ENCODE measurements at places on chromosomes 16 and 17.

DNA sequence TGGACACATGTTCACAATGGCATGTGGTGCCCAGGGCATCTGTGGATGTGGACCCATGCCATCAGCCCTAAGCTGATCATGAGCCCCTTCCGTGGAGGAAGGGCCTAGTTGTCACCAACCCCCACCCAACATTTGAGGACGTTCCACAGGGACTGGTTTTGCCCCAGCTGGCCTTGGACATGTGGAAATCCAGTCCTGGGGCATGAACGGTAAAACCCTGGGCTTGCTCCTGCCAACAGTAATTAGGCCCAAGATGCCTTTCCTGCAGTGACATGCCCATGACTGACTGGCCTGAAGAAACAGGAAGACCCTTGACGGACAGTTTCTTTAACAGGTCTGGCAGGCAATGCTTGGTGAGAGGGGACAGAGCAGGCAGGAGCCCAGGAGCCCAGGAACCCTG lies 7.7 kb downstream of the TNS4 start:
- no peak for DNase-seq

- no peak for DNase-seq
Measured at GRCh38 chr17:62680541-62681052, 53.1 kb downstream of the MRC2 start.

- no peak for DNase-seq
Measured at GRCh38 chr17:6166492-6167179, 96.5 kb downstream of the WSCD1 start.

- no peak for DNase-seq
Measured at GRCh38 chr16:57147381-57148221, 38.2 kb downstream of the PSME3IP1 start.

DNA sequence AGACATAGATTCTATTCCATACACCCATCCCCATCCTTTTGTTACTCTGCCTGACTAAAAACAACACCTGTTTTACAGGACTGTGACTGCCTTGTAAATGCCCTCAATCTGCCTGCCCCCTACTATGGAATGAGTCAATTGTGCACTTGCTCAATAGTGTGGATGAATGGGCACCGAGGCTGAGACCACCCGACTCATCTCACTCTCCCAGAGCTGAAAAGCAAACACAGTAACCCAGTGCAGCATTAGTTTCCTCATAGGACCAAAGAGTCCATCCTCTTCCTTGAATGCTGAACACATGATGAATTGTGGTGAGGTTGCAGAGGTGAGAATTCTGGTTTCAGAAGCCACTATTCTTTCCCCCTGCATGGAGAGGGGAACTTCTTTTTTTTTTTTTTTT lies 233.7 kb downstream of the ZFHX3 start:
- no peak for DNase-seq

DNA sequence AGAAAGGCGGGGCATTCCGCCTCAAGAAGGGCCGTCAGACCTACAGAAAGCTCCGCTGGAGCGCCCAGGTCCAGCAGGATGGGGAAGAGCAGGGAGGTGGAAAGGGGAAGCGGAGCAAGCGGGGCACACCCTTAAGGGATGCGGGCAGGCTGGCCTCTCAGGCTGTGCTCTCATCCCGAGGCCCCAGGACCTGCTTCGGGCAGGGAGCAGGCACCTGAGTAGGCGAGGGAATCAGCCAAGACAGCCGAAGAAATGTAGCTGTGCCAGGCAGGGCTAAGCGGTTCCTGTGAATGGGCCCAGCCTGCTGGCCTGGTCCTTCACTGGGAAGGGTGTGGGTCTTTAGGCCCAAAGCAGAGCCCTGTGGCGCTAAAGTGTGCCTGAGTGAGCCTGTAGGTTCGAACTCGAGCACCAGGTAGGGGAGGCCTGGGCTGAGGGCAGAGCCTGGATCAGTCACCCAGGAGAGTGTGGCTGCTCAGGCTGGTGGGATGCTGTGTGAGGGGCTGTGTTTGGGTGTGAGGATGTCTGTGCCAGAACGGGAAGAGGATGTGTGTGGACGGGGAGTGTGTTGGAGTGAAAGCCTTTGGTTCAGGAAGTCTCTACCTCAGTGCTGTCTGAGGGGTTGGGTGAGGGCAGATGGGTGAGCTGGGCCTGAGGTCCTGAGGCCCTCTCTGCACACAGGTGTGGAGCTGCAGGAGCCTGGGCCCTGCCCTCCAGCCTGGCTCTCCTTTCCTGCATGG lies 3.3 kb downstream of the TBX4 start:
- no peak for DNase-seq

- DNase-seq: no peak
Measured at GRCh38 chr16:79089735-79090284, 510.7 kb downstream of the MAF start.

DNA sequence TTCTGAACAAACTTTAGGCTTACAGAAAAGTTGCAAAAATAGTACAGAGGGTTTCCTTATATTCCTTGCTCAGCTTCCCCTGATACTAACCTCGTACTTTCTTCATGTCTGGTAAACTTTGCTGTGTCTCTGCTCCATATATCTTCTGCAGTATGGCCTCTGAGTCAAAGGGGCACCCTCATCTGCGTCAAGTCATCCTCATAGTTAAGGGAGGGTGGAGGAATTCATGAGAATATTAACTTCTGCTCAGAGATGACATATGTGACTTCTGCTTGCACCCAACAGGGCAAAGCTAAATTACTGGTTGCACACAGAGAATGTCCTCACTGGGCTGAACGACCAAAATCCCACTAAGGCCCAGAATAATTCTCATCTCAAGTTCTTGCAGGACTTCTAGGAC lies 4.3 kb upstream of the CCL7 start:
- DNase-seq: no peak

DNA sequence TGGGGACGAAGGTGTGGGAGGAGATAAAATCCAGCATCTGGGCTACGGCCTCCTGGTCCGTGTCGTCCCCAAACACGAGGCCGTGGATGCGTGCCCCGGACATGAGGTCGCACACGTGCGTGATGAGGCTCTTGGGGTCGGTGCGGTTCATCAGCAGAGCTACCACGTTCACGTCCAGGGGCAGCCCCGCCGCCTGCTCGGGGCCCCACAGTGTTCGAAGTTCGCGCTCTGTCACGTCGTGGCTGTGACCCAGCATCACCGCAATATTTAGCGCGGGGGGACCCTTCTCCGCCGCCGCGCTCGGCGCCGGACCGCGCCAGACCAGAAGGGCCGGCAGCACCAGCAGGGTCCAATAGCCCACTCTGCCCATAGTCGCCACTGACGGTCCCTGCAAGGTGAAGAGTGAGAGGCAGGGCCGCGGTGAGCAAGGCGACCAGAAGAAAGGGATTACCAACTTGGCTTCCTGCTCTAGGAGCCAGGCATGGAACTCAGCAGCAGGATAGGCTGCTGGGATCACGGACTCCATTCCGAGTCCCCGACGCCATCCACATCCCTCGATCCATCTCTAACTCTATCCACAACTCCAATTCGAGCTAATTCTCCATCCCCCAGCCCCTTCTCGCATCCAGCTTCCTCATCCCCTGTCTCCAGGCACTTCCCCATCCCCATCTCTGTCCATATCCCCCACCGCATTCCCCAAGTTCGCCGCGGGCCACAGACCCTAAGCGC lies 2.0 kb downstream of the GRIN2A start:
- no peak for DNase-seq

DNA sequence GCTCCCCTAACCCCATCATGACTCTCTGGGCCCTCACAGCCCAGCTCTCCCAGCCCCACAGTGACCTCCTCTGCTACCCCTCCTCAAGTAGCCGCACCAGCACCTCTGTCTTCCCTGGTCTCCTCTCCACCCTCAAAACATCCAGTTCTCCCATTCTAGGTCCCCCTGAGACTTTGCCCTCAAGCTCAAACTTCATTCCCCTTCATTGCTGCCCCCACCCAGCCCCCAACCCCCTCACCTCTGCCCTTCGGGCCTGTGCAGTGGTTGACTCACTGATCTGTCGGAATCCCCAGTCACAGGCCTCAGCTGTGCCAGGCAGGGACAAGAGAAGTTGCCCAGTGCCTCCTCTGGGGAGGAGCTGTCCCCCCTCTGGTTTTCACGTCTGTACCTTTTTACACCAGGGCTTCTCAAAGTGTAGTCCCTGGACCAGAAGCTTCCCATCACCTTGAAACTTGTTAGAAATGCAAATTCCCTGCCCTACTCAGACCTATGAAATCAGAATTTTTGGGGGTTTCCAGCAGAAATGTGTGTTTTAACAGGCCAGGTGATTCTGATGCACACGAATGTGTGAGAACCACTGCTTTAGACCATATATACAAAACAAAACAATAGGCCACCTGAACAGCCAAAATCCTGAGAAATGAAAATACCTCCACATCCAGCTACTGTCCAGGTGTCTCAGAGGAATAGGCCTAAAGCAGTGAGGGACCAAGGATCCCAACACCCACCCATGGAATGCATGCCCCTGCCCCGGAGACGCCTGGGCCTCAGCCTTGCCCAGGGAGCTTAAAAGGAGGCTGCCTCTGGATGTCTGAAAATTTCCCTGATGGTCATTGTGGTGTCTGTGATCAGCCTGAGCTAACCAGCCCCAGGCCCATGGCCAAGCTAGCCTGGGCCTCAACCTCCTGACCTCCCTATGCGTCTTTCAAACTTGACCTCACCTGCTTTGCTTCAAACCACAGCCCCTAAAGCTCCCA lies 853 bp upstream of the DOK4 start:
- no peak for DNase-seq

DNA sequence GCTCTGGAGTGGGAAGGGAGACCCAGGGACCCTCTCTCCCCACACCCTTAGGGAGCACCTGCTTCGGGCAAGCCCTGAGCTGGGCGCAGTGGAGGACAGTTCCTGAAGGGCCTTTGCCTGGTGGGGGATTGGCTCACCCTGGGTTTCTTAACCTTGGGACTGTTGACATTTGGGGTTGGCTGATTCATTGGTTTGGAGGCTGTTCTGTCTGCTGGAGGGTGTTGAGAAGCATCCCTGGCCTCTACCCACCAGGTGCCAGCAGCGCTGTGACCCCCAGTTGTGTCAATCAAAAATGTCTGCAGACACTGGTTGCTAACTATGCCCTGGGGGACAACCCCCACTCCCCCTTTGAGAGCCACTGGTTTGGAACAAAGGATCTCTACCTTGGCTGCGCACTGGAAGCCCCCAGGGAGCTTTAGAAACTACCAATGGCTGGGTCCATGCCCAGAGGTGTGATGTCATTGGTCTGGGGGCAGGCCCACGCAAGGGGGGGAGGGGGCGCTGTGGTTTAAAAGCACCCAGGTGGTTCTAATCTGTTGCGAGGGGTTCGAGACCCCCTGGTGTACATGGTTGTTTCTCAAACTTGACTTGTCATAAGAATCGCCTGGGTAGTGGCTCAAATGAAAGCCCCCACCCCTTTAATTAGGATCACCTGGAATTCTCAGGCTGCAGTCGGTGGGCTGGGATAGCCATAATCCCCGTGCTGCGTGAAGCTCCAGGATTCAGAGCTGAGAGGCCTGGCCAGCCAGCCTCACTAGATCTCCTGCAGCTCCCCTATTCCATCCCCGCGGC lies 151.9 kb upstream of the GSE1 start:
- DNase-seq: no peak

DNA sequence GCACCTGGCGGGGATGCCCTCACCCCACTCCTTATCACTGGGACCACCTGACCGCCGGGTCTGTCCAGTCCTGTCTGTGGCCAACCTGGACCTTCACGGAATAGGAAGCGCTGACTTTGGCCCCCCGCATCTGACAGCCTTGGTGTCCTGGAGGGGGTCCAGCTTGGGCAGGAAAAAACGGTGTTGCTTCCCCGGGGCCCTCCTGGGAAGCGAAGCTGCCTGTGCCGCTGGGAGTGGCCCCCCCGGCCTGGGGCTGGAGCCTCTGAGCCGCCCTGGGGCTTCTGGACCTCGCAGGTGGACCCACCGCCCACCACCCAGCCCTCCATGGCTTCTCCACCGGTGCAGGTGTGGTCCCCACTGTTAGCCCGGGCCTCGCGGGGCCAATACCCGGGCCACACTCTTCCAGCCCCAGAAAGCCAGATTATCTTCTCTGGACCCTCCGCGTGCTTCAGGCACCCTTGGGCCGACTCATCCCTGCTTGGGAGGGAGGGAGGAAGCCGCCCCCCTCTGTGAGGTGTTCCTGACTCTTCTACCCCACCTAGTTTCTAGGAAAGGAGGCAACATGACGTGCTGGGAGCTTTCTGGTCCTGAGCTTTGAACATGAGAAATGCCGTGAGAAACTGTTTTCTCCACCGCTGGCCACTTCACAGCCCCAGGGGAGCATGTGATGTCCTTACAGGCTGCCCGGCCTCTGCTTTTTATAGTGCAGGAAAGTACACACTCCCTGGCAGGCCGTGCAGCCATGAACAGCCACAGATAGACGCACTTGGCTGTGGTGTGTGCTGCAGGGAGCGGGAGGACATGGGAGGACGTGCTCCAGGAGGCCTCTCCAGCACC lies 1.1 kb downstream of the C1QTNF1 start:
- no peak for DNase-seq

DNA sequence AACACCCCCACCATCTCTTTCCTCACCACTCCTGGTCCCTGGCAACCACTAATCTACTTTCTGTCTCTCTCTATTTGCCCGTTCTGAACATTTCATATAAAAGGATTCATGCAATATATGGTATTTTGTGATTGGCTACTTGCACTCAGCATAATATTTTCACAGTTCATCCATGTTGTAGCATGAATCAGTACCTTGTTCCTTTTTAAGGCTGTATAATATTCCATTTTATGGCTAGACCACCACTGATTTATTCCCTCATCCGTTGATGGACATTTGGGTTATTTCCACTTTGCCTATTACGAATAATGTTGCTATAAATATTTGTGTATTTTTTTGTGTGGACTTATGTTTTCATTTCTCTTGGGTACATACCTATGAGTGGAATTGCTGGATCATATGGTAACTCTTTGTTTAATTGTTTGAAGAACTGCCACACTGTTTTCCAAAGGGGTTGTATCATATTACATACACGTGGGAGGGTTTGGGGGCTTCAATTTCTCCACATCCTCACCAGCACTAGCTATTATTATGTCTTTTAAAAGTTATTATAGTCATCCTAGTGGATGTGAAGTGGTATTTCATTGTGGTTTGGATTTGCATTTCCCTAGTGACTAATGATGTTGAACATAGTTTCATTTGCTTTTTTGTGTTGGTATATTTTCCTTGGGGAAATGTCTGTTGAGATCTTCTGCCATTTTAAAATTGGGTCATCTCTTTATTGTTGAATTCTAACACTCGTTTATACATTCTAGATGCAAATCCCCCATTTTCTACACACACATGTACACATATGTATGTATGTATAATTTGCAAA lies 26.3 kb downstream of the SEC14L5 start:
- no peak for DNase-seq

GRCh38 chr17:67837965-67838364 lies 12.7 kb downstream of the BPTF start:
- no peak for DNase-seq
